Right kidney (tissue), 9 donors: ENCODE measurements at places on chromosomes 3 and 15.

GRCh38 chr3:169146179-169146665, 517.3 kb downstream of the MECOM start:
- DNase-seq = peak; percentile 86

DNA sequence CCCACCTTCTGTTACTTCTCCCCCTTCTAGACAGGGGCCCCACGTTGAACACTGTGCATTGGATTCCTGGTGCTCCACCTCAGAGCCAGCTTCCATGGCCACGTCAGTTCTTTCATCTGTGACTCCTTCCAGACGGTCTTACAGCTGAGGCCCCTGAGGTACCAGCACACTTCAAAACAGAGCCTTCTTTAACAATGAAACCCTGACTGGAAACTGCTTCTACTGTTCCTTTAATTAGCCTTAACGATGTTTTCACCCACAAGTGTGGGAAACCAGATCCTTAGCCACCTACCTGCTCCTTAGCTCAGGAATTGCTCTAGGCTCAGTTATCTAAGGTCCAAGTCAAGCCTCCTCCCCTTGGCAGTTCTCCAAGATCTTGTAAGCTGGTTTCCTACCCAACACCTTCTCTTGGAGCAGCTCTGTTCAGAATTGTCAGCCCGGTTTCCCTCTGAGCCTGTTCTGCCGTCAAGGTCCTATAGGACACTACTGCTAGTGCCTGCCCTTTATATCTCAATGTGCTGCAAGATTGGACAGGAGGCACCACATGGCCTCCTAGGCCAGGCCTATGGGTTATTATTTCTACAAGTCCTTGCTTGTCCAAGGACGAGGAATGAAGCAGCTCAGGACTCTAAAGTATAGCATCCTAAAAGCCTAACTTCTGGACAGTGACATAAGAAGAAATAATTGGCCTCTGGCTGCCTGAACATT, 80.7 kb downstream of the FMN1 start:
- no peak for DNase-seq

DNA sequence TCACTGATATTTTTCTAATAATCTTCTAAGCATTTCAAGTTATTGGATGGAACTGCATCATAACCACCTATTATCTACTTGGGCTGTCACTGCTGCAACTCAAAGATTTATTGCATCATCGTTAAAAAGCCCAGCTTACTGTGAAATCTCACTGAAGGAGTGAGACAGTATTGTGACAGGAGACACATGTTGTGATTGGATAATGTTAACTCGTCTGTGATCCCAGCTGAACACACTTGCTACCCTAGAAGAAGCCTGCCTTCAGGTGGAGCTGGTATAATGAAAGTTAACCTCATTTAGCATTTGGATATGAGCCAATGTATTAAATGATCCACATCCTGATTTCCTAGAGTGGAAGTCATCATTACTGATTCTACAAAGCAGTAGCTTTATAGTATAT, 138.1 kb downstream of the MAP2K5 start:
- no peak for DNase-seq

DNA sequence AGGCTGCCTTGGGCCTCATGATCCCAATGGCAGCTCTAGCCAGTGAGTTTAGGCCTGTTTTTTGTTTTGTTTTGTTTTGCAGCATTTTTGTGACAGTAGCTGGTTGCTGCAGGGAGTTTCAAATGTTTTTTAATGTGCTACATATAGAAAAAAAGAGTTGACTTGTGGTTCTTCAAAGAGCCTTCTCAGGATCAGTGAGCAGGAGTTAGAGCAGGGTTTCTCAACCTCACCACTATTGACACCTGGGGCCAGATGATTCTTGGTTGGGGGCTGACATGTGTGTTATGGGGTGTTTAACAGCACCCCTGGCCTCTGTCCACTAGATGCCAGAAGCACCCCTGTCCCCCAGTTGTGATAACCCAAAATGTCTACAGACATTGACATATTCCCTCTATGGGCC, 17.9 kb downstream of the APH1B start:
- DNase-seq = no peak

DNA sequence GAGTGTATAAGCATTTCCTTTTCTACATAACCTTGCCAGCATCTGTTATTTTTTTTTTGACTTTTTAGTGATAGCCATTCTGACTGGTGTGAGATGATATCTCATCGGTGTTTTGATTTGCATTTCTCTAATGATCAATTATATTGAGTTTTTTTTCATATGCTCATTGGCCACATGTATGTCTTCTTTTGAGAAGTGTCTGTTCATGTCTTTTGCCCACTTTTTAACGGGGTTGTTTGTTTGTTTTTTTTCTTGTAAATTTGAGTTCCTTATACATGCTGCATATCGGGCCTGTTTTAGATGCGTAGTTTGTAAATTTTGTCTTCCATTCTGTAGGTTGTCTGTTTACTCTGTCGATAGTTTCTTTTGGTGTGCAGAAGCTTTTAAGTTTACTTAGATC, 89.2 kb downstream of the LEKR1 start:
- no peak for DNase-seq

- DNase-seq = no peak
Measured at GRCh38 chr15:85722374-85723152, 72.2 kb downstream of the KLHL25 start.

- peak; percentile 13 for DNase-seq
Measured at GRCh38 chr3:104102386-104102785, 1264.3 kb upstream of the ALCAM start.

DNA sequence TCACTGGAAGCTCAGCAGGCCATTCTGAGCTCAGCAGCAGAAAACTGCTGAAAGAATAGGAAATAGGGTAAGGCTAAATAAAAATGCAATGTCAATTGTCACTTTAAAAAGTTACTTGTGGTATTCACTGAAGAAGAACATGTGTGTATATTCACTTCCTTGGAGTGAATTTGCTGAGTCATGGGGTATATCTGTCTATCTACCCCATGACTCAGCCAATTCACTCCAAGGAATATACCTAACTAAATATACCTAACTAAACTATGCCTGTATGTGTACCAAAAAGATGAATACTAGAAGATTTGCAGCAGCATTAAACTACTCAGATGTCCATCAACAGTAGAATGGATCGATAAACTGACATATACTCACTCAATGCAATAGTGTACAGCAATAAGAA, 69.5 kb upstream of the KCNAB1 start:
- no peak for DNase-seq

DNA sequence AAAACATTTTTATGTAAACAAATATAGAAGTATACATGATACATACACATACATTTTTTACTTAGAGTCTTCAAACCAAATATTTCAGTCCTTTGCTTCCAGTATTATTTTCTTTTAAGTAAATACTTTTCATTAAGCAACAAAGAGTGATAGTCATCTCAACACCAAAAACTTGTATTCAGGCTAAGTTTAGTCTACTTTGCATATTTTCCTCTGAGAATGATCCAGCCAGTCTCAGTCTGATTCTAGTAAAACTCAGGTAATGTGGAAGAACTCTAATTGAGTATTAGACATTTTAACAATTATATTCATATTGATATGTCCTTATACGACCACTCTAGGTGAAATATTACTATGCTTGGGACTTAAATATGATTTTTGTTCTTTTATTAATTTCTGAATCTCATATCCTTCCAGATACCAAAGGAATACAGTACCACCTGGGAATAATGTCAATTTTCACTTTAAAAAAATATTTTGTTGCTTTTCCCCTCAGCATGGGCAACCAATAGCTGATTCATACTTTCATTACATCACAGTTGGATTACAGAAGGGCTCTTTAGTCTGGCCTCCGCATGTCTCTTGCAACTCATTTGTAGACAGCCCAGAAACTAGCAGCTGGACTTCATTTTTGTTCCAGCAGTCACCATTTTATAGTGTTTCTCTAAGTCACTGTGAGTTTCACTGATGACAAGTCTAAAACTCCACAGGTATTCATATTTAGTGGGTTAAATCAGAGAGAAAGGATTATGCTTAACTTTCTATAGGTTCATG, 390.4 kb downstream of the ZBTB20 start:
- no peak for DNase-seq

DNA sequence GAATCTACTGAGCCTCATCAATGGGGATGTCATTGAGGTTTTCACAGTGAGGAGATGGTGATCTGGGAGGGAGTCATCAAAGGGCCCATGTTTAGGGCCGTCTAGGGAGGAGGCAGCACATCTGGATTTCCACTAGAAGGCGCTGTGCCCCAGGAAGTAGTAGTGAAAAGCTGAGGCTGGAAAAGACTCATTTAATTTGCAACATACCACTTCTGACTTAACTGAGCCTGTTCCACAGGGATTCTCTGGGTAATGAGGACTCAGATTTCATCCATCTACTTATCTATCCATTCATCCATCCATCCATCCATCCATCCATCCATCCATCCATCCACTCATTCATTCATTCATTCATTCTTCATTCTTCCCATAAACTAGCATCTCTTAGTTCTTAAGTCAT, 17.4 kb upstream of the SHF start:
- DNase-seq = no peak

- DNase-seq = no peak
Measured at GRCh38 chr15:90561344-90562244, 31.9 kb downstream of the CRTC3 start.

DNA sequence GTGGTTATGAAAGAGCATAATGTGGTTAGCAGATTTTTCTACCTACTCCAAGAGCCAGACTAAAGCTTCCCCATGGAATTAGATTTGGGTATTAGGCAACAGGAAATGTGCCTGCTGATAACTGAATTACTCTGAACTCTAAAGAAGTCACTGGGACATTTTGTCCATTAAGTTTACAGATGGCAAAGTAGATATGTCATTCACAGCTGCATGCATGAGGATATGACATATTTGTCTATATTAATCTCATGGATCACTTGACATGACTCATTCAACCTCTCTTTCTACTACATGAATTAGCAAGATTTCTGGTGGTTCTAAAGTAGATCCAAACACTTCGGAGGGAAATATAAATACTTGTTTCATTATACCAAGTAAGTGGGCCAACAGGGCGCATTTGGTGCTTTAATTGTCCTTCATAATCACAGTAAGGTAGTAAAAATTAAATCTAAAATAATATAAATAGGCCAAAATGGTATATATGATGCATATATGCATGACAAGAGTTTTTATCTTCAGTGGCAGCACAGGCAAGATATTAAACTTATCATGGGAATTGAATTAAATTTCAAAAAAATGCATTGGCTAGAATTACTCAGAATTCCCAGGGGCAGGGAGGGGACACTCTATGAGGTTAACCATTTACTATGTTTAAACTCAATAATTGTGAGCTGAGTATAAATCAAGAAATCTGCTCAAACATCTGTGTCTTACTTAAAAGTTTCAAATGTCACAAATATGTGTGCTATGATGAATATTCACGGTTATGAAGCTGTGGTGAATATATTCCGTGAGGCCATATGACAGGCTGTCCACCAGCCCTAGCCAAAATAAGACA, 365.3 kb upstream of the KCNMB2 start:
- DNase-seq = no peak

GRCh38 chr15:82750831-82751180, 41.1 kb upstream of the AP3B2 start:
- DNase-seq = no peak

- DNase-seq = no peak
Measured at GRCh38 chr3:49794431-49794830, 5.2 kb downstream of the CDHR4 start.

DNA sequence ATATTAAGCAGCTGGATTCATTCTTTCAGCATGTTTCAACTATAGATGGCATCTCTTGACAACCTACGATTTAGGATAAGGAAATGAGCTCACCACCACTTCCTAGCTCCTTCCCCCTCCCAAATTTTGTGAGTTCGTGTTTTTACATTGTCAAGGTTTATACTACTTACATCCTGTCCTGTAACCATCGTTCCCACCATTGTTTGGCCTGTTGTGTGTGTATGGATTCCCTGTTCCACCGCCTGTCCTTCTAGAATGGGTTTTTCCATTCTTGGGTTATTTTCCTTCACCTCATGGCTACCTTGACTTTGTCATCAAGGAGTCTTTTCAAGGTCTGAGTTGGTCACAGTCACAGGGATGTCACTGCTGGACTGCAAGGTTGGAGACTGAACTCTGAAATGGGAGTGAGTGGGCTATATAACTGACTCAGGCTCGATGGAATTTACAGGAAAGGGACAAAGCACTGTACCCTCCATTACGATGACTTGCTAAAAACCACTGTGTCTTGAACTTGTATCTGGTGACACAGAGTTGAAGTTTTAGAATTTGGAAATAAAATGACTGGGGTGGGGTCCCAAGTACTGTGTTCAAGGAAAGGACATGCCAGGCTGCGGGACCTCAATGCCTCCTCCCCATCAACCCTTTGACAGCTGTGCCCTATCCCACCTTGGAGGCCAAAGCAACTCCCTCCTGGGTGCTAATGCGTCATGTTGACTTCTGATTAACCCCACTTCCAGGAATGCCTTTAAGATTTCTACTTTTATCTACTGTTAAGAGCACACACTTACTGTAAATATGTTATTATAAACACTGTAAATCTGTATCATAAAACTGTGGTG, 66.8 kb upstream of the BLM start:
- DNase-seq = no peak

DNA sequence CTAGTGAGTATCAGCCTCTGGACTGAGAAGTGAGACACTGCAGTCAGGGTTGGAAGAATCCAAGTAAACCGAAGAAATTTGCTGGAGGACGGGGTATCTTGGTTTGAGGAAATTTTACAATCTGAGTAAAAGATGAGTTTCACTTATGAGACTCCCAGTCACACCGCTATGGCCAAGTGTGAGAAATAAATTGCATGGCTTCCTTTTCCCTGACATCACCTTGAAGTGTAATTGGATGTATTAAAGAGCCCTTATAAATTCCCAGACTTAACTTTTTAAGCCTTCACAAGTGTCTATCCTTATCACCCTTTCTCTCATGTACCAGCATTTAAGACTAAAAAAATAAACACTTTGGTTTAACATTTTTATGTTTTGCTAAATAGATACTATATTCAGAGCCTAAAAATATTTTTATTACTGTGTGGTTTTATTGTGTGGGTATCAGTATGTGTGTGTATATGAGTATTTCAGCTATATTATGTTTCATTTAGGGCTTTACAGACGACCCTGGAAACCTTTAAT, 23.8 kb downstream of the USP3 start:
- no peak for DNase-seq

DNA sequence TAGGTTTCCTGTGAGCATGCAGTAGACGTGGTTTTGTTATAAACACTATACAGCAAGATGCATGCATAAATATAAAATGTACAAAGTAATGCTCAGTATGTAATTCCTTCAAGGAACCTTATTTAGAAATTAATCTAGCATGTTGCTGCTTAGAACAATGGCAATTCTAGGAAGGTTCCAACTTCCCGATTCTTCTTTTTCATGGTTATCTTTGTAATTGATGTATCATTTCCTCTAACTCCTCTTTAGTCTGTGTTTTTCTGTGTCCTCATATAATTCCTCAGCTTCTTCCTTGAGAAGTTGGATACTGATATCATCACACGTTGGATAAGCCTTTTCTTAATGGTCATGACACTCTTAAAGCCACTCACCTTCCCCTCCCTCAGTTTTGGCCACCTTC, 3.5 kb downstream of the TSEN2 start:
- DNase-seq = no peak

DNA sequence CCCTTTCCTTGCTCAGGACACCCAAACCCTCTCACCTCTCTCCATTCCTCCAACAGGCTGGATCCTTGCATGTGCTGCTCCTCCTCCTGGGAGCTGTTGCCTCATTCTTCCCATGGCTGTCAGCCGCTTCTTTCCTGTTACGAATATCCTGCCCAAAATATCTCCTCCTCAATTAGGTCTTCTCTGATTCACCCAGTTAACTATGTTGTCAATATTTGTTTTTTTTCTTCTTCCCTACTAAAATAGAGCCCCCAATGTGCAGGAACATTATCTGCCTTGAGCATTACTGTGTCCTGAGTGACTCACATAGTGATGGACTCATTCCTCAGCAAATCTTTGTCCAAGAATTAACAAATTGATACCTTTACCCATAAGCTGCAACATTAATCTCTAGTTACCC, 357.2 kb downstream of the CLSTN2 start:
- no peak for DNase-seq

GRCh38 chr3:127119693-127120464, 73.1 kb upstream of the PRR23E start:
- no peak for DNase-seq
